ENCODE measurements at places on chromosomes 16 and 17.

GRCh38 chr17:58306131-58306951 lies 22.3 kb downstream of the TSPOAP1 start:
- no peak for DNase-seq

DNA sequence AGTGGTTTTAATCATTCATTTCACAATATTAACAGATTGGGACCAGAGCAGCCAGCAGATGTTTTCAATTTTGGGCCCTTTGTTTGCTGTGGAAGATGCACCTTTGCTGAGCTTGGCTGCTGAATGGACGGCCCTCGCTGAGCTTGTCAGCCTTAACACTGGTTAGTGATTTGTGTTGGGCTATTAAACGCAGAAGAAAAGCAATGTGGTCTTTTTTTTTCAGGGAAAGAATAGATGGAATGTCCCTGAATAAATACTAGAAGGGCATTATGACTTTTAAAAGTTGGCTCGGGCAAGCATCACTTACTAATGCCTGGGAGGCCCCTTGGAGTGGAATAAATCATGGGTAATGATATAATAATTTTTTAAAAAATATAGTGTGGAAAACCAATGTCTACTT lies 297.0 kb downstream of the MAP2K6 start:
- DNase-seq = no peak

DNA sequence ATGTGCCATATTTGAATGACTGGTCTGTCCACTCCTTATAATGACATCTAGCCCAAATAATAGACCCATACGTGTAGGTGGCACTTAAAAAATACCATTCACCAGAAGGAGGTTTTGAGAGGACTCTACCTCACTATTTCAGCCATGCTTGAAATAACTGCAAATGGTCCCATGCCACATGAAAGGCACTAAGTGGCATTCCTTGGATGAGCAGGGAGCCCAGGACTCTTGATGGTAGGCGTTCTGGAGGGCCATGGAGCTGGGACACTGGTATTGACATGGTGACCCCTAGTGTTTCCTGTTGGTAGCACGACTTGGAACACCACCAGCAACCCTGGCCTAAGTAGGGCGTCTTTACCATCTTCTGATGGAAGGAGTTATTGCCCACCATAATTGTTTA lies 148.7 kb upstream of the ZFHX3 start:
- DNase-seq = no peak

DNA sequence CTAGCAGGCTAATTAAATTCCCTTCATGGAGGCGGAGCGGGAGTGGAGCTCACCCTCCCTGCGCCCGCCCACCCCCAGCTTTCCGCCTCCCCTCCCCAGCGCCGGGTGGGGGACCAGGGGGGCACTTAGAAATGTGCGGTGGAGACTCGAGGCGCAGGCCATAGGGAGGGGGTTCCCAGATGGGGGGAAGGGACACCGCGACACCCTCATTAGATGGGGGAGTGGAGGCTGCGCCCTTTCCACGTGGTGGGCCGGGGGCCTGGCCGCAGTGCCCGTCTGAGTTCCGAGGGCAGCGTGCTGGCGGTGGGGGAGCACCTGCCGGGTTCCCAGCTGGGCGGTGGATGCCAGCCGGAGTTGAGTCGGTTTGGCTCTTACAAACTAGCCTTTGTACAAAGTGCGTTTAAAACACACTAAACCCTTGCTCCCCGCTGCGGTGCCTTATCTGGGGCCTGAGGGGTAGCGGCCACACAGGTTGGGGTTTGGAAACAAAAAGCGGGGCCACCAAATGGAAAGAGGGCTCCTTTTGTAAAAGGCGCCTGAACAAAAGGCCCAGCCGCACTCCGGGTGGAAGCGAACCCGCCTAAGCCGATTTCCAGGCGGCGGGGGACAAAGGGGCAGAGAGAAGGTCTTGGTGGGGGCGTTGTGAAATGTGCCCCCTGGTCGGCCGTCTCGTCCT lies 1.4 kb downstream of the GSE1 start:
- no peak for DNase-seq

DNA sequence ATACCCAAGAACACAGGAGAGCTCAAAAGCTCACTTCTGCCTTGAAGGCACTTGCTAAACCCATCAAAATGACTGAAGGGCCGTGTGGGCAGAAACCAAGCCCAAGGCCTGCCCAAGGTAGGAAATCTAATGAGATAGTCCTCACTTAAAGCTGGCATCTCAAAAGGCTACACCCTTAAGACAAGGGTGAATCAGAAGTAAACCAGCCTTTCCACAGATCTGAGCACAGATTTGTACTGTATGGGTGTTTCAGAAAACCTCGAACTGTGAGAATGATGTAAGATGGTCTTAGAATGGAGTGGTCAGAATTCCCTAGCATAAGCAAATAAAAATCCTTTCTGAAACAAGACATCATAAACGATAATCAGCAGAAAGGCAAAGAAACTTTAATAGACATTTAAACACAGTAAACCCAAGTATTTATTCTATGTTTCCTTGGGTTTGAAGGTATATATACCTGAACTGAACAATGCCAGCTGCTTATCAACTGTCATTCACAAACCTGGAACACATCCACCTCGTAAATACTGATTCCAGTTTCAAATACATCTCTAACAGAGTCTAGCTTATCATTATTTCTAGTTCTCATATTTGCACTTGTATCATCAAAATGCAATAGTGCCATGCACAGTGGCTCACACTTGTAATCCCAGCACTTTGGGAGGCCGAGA lies 37.8 kb downstream of the GLG1 start:
- no peak for DNase-seq

DNA sequence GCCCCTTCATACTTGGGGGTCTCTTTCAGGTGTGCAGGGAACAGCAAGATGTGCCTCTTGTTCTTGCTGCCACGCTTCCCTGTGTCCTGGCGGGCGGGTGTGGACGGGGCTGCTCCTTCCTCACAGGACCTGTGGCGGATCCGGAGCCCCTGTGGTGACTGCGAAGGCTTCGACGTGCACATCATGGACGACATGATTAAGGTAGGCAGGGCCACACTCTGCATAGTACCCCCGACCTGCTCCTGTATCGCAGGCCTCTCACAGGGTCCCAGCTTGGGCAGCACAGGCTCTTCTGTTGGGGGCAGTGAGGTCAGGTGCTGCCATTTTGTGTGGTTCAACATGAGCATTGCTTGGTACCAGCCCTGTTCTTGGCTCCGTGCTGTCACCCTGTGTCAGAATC lies 42.5 kb downstream of the PRMT7 start:
- DNase-seq = no peak

DNA sequence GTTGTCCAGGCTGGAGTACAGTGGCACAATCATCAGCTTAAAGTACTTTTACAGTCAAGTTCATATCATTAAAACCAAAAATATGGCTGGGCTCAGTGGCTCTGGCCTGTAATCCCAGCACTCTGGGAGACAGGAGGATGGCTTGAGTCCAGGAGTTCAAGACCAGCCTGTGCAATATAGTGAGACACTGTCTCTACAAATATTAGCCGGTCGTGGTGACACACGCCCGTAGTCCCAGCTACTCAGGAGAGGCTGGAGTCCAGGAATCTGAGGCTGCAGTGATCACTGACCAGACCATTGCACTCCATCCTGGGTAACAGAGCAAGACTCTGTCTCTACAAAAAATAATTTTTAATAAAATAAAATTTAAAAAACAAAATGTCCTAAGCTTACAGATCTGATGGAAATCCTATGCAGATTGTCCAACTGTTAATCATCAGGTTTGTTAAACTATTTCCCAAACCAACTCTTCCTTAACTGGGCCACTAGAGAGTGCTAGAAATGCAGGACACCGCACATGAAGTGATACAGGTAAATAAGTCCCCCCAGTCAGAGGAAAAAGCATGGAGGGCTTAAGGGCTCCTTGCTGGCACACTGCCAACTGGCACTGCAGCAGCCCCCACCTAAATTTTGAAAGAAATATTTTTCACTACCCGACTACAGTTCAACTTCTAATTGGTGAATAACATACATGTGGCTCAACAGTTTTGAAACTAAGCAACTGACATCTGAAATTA lies 2.8 kb downstream of the USP22 start:
- DNase-seq = no peak

GRCh38 chr17:78355045-78355641 lies 4.7 kb downstream of the SOCS3 start:
- DNase-seq = no peak

GRCh38 chr17:7548585-7549400 lies at the start of gene TNFSF12:
TNFSF12 (plus strand) TSS chr17:7549058; CDS start chr17:7549154, 96 bp downstream.
- DNase-seq = no peak

DNA sequence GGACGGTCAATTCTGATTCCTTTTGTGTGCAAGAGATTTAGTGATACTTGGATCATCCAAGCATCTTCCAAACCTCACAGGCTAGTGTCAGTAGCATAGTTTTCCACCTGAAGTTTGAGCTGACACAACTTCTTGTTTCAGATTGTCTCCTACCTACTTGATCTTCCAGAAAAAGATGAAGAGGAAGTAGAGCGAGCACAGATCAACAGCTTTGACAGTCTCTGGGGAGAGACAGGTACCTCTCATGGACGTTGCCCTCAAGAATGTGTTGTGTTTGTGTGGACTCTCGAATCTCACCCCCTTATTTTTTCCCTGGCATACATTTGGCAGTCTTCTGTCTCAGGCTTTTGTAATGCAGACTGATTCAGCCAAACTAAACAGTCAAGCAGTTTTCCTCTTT lies 47.4 kb downstream of the CYB561 start:
- no peak for DNase-seq

- no peak for DNase-seq
Observed at GRCh38 chr17:67011527-67012175, 32.7 kb upstream of the CACNG1 start.

GRCh38 chr17:19705201-19705600 lies 11.2 kb downstream of the SLC47A2 start:
- no peak for DNase-seq
